ENCODE measurements at places on chromosomes 4 and X.

- no peak for DNase-seq
These were observed 542 bp downstream of the RNF150 start for GRCh38 chr4:141132709-141133145.

DNA sequence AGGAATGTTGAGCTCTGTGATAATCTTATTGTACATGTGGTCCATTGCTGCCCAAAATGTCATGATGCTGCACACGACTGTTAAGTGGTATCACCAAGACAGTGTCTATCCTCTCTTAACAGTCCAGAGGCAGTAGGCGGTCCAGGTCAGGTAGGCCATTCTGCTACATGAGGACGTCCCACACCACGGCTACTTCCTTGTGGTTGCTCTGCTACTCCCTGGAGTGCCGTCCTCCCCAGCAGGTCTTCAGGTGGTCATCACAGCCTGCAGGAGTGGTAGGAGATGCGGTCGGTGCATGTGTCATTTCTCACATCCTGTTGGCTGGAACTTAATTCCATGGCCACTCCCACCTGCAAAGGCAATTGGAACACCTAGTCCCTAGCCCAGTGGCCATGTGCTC lies 11.5 kb upstream of the STK32B start:
- no peak for DNase-seq

- no peak for DNase-seq
These were observed 102.5 kb upstream of the CASK start for GRCh38 chrX:42025861-42026260.

GRCh38 chr4:155307731-155308277 lies 69.0 kb downstream of the MAP9 start:
- DNase-seq = no peak

DNA sequence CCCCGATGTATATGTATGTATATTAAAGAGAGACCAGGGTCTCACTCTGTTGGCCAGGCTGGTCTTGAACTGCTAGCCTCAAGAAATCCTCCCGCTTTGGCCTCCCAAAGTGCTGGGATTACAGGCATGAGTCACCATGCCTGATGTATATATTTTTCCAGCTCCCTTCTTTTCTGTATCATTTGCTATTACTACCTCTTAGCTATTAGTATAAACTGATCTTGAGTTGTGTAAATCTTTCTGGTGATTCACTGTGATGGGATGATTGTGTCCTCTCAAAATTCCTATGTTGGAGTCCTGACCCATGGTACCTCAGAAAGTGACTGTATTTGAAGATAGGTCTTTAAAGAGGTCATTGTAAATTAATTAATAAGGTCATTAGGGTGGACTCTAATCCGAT lies 53.1 kb downstream of the HPRT1 start:
- DNase-seq = no peak

DNA sequence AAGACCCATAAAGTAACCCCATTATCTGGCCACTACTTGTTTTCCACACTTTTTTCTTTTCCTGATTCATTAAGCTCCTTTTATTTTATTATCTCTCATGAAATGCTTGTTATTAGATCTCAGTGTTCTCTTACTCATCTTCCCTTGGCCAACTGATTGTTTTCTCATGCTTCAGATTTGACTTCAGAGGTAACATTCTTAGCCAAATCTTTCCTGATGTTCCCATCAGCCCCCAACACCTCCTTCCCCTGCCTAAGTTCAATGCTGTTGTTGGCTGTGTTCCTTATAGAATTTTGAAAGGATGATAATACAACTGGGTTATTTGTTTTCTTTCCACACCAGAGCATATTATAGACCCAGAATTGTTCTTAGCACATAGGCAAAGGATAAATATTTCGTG lies 75.6 kb downstream of the BMPR1B start:
- no peak for DNase-seq

- DNase-seq = no peak
These were observed 43.3 kb downstream of the CAMK2D start for GRCh38 chr4:113718252-113718651.

DNA sequence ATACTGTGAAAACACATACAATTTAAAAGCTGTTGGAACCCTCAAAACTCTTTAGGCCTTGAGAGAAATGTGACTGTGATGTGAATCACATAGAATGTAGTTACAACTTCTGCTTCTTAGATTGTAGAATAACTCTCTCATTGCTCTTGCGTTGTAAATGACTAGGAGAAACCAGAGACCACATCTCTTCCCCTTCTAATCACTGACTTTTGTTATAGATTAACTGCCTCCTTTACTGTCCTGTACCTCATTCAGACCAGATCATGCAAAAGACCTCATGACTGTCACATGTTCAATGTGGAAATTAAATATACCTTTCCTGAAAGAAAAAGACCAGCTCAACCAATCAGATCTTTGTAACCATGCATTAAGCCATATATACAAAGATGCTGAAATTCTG lies 43.2 kb upstream of the NEIL3 start:
- DNase-seq = no peak

DNA sequence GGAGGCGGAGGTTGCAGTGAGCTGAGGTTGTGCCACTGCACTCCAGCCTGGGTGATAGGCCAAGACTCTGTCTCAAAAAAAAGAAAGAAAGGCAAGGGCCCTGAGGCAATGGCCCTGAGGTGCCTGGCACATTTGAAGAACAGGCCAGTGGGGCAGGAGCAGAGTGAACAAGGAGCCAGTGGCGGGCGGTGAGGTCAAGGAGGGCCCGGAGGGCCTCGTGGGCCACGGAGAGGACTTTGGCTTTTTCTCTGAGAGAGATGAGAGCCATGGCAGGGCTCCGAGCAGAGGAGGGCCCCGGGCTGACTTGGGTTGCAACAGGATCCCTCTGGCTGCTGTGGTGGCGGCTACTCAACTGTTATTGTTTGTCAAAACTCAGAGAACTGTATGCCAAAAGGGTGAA lies 13.3 kb downstream of the FTSJ1 start:
- no peak for DNase-seq

- no peak for DNase-seq
These were observed 29.0 kb downstream of the CLDN22 start for GRCh38 chr4:183291070-183291469.

GRCh38 chr4:106614441-106614840 lies 245.9 kb upstream of the GIMD1 start:
- no peak for DNase-seq

DNA sequence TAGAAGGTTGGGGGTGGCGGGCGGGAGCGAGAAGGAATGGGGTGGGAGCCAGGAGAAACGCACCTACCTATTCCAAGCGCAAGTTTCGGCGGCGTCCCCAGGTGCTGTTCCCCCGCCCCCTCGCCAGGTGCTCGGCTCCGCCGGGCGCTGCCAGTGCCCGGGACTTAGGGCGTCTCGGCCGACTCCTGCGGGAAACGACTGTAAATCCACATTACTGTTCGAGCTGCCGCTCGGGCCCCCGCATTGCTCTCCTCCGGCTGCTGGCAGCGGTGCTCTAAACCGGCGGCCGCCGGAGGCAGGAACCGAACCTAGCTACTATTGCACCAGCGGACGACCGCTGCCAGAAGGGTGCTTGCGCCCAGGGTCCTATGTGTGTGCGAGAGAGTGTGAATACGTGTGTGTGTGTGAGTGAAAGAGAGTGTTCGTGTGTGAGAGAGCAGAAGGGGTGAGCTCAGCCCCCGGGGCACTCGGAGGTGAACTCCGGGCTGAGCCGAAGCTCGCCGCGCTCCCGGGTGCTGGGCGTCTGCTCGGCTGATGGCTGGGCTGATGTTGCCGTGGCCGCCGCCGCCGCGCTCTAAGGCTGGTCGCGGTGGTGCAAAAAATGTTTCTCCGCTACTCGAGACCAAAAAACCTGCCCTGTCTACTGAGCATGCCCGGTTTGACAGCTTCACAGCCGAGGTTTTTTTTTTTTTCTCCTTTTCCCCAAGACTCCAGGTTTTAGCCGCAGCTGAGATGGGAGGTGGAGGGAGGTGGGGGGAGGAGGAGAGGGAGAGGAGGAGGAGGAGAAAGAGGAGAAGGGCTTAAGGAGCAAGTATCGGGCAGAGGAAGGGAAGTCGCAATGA lies 115.7 kb upstream of the TEX13C start:
- peak; percentile 21 for DNase-seq

DNA sequence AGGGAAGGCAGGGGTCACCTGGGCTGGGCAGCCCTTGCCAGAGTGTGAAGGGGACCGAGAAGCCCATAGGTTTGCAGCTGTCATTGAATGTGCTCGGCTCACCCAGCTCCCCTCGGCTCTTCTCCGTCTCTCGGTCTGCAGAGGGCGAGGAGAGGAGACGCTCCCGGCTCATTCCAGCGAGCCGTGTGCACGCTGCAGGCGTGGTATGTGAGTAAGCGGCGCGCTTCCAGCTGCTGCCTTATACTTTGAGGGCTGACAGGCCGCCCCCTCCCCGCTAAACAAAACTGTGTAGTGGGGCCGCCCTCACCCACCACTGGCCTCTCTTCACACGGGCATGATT lies 23.0 kb upstream of the BCORL1 start:
- DNase-seq = no peak
